ENCODE measurements at places on chromosomes 2 and 18.

GRCh38 chr2:219381448-219381847, 6.3 kb downstream of the DNPEP start:
- no peak for DNase-seq

GRCh38 chr2:2762913-2763312, 431.8 kb upstream of the MYT1L start:
- DNase-seq: no peak

DNA sequence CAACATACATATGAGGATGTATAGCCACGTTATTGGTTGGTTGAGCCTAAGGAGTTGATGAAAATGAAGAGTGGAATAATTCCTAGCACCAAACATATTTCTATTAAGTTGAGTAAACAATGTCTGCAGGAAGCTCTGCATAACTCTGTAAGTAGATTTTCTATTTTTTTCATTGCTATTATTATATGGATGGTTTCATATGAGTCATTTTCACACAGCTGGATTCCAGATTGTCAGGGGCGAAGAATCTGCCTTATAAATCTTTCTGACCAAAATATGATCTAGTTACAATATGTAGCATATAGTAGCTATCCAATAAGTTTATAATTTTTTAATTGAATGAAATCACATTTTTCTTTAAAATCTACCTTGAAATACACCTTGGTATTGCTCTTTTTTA, 468.0 kb upstream of the PKDCC start:
- DNase-seq: no peak

- no peak for DNase-seq
These were observed 24.6 kb downstream of the TEX44 start for GRCh38 chr2:231617059-231617926.

DNA sequence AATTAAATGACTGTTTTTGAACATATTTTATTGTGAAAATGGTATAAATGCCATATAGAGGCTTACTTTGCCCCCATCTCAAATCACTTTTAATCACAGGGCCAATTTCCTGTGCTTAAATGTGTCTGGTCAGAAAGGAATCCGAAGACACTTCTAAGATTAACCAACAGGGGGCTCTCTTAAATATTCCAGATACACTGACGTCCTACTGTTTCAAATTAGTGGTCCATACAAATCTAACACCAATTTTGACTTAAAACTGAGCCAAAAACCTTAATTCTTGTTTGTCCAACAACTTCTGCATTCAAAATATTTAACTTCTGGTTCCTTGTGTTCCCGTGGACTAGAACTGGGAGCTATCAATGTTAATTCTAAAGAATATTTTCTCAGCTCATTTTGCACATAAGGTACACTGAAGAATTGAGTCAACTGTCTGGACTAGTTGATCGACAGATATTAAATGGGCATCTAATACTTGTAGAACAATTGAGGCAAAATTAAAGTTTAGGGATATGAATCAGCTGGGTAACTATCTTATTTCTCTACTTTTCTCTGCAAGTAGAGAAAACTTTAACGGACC, 557.5 kb downstream of the ARHGAP15 start:
- no peak for DNase-seq

DNA sequence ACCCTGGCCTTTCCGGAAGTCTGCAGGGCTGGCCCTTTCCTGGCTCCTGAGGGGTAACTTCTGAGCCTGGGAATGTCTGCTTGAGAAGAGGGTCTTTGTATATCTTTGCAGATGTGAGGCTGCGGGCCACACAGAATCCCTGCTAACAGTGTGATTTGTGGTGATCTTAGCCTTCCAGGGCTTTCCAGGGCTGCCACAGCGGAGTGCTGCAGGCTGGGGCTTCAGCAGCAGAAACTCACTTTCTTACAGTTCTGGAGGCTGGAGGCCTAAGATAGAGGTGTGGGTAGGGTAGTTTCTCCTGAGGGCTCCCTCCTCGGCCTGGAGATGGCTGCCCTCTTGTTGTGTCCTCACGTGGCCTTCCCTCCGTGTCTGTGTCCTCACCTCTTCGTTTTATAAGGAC, 294.7 kb upstream of the HS6ST1 start:
- DNase-seq: no peak

GRCh38 chr18:22753130-22753831, 179.8 kb upstream of the RBBP8 start:
- DNase-seq: no peak

- no peak for DNase-seq
These were observed 6.9 kb upstream of the IGFBP2 start for GRCh38 chr2:216626168-216626874.

- DNase-seq: no peak
These were observed 49.7 kb upstream of the ODC1 start for GRCh38 chr2:10497797-10498251.

DNA sequence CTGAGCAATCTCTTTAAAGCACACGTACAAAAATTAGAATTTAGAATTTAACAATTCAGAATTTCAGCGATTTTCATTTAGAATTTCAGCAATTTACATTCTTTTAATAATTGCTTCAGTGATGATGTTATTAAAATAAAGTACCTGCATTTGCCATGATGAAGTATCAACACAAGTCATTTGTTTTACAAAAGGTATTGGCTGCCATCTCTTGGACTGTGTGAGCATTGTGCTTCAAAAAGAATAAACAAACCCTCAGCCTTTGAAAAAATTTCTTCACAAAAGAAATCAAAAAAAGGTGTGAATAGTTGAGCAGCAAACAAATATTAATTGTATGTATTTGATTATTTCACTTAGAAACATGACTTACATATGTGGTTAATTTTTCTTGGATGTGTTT, 27.1 kb upstream of the ZC3H15 start:
- no peak for DNase-seq

DNA sequence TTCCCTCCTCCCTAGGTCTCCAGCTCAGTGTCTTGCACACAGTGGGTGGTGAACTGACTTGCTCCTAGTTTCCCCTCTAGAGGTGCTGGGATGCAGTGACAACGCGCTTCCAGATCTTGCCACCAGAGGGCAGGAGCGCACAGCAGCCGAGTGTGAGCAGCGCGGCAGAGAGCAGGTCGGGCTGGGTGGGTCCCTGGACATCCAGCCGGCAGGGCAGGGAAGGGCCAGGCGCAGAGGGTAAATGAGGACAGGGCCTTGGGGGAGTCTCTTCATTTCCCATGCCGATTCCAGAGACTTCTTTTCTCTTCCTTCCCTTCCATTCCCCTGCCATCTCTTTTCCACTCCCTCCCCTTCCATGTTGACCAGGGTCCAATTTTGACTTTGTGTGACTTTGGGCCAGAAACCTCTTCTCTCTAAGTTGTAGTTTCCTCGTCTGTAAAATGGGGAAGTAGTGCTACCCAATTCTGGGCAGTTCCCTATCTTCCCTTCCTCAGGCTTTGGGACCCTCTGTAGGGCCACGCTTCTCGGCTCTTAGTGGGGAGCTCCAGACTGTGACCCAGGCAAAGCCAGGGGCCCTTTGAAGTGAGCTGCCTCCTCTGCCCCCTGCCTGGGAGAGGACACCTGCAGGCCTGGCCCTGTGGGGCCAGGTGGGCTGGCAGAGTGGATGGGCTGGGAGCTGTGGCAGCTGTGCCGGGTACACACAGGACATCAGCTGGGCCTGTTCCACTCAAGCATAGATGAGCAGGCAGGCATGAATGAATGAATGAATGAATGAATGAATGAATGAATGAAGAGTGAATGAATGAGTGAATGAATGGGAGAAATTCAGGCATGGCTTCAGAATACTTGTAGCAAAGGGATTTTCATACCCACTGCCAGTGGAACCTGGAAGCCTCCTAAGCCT, 43.3 kb upstream of the TAF1B start:
- DNase-seq: peak; percentile 43

- DNase-seq: no peak
These were observed 190.4 kb downstream of the FMNL2 start for GRCh38 chr2:152525277-152525838.

DNA sequence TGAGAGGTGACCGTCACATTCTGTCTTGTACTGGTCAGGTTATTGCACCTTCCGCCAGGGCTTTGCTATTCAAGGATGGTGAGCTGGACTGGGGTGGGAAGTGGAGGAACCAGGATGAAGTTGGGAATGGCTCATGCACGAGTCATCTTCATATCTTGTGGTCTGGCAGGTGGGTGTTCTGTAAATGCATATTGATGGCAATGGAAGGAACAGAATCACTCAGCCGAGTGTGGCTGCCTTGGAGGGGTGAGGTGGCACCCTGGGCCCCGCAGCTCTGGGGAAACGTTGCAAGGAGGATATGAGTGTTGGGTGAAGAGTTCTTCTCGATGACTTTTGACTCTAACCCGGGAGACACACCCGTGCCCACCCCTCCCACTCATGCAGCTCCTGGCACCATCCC, 1.2 kb downstream of the NEU2 start:
- DNase-seq: no peak

- peak; percentile 59 for DNase-seq
These were observed 18.8 kb downstream of the CYP26B1 start for GRCh38 chr2:72128843-72129227.

- DNase-seq: no peak
These were observed 39.7 kb upstream of the NABP1 start for GRCh38 chr2:191638079-191638801.

- no peak for DNase-seq
These were observed 1453.9 kb upstream of the NXPH2 start for GRCh38 chr2:140234116-140234515.

- DNase-seq: no peak
These were observed 150.8 kb downstream of the RNF152 start for GRCh38 chr18:61741881-61742454.

DNA sequence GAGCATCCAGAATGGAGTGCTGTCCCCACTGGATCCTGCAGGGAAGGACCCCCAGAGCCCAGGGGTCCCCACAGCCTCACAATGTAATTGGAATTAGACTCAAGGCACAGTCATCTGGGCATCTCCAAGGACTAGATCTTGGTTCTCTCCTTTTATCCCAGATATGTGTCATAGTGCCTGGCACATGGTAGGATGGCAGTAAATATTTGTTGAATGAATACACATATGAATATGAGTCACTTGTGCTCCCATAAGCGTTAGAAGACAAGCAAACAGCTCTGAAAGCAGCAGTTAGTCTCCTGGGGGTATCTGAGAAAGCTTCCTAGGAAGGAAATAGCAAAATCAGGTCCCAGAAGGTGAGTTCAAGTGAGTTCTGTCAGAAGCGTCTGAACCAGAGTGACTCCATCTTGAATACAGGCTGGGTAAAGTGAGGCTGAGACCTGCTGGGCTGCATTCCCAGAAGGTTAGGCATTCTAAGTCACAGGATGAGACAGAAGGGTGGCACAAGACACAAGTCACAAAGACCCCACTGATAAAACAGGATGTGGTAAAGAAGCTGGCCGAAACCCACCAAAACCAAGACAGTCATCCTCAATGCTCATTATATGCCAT, 234.1 kb upstream of the ID2 start:
- no peak for DNase-seq

DNA sequence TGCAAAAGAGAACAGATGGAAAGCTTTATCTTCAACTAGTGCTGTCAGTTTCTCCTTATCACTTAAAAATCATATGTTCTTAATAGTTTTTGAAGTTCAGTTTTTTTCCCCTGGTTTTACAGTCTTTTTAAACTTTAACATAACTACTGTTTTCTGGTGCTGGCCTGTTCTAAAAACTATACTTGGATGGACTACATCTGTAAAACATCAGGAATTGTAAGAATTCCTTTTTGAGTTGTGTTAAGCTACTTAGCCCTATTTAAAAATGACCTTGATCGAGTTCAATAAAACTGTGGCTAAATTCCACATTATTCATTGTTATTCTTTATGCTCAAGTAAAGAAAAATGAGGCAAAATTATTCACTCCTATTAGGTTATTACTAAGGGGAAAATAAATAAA, 397.7 kb downstream of the NUP35 start:
- no peak for DNase-seq

GRCh38 chr2:220458051-220458450, 830.6 kb downstream of the SLC4A3 start:
- DNase-seq: no peak

DNA sequence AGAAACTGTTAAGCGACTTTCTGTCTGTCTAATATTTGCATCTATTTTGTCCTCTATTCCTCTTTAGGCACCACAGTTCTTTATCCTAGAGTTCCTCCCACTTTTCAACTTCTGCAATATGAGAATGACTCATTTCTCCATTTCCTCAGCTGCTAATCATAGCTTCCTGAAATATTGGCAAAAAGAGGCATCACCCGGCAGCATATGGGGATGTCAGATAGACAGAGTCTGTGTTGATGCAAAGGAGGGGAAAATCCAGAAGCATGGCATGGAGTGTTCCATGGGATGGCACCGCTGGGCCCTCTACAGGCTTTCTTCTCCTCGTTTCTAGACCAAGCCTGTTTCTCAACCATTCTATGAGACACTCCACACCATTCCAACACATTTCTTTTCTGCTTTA, 93.4 kb downstream of the DOCK10 start:
- no peak for DNase-seq

GRCh38 chr18:25420077-25420825, 68.3 kb upstream of the ZNF521 start:
- no peak for DNase-seq

DNA sequence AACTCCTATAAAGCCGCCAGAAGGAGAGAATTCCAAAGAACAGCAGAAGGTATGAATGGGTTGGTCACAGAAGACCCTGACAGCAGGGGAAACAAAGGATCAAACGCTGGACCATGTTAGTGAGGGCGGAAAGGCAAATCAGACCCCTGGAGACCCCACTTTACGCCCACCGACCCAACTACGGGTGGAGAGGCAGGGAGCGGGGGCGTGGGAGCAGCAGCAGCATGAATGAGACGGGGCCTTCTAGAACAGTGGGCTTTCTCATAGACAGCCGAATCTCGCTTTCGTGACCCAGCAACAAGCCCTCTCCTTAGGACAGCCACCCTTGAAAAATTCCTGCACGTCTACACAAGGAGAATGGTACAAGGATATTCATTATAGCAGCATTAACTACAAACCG, 191.0 kb downstream of the HDAC4 start:
- DNase-seq: no peak

- DNase-seq: peak; percentile 59
These were observed 590.8 kb upstream of the ID2 start for GRCh38 chr2:8090748-8091700.

DNA sequence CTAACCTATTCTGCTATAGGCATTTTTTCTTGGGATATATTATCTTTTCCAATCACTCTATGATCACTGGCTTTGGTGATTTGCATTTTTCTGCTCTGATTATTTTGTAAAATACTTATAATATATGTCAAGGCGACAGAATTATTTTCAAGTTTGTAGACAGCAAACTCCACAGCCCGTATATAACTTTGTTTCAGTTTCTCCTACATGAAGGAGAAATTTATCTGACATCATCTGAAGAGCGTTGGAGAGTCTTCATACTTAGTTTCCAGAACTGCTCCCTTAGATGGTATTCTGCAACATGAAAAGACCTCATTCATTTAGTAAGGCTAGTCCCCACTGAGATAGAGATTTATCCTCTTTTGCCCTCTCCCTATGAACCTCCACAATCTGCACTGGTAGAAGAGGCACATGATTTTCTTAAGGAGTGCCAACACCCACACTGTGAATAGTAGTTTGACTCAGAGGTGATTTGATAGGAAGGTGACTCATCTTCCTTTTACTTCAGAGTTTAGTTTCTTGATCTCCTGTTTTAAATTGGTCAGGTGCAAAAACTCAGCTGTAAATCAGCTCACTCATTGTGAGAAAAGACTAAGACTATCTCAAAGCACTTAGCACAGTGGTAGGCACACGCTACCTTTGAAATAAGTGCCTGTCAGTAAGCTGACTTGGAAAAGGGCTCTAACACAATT, 1848.6 kb upstream of the CELF4 start:
- DNase-seq: no peak

- no peak for DNase-seq
These were observed 135.6 kb downstream of the RBMS1 start for GRCh38 chr2:160358046-160358445.

GRCh38 chr2:110838657-110839384, 106.4 kb downstream of the ACOXL start:
- DNase-seq: no peak

- DNase-seq: no peak
These were observed 225.6 kb downstream of the CMPK2 start for GRCh38 chr2:6639929-6640620.

All from ascending aorta (tissue), 2 donors.